Activated naive CD4-positive, alpha-beta T cell treated with Interleukin-2 at 50 U/mL for 16 hours (primary cell): ENCODE measurements at places on chromosomes 12 and 14.

DNA sequence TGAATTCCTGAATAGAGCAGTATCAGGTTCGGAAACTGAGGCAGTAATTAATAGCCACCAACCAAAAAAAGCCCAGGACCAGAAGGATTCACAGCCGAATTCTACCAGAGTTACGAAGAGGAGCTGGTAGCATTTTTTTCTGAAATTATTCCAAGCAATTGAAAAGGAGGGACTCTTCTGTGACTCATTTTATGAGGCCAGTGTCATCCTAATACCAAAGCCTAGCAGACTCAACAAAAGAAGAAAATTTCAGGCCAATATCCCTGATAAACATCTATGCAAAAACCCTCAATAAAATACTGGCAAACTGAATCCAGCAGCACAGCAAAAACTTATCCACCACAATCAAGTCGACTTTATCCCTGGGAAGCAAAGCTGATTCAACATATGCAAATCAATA lies 202.3 kb upstream of the SLC16A7 start:
- no peak for DNase-seq

DNA sequence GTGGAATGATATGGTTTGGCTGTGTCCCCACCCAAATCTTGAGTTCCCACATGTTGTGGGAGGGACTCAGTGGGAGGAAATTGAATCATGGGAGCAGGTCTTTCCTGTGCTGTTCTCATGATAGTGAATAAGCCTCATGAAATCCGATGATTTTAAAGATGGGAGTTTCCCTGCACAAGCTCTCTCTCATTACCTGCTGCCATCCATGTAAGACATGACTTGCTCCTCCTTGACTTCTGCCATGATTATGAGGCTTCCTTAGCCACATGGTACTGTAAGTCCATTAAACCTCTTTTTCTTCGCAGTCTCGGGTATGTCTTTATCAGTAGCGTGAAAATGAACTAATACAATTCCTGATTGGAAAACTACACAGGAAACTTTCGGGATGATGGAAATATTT lies 100.5 kb downstream of the TSHR start:
- no peak for DNase-seq

DNA sequence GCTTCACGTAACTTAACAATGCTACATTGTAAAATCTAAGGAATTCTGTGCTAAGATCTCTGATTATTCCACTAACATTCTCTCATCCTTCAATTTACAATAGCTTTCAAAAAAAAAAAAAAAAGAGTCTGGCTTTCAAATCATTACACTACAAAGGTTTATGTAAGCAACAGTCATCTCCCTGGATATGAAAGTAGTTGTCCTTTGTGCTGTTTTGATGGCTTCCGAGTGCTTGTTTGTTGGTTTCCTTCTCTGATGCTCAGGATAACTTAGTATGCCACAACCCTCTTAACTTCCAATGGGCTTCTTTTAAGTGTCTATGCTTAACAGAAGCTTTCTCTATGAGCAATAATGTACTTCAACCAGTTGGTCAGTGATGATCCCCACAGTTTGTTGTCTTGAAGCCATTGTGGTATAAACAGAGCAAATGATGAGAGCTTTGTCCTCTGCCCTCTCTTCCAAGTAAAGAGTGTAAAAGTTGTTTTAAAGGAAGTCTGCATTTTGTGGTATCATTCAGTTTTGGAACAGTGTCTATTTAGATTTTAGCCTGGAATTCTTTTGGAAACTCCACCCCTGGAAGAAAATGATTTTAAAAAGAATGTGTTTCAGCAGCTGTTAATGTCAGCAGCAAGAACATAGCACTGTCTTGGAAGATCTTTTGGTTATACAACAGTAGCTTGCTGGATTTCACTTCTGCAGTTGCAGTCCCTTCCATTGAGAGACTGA lies 396.1 kb upstream of the RGS6 start:
- DNase-seq: no peak

DNA sequence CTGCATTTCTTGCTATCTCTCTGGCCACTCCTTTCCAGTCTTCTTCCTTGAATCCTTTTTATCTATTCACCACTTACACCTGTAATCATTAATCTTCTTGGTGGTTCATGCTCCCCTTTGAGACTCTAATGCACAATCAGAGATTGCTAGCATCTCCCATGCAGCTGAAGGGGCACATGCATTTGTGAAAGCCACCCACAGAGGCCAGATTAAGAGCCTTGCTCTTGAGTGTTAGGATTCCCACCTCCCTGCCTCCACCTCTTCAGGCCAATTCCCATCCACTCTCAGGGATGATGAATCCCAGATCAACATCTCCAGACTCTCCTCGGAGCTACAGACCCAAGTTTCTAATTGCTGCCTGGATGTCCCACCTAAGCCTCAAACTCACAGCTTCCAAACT lies 19.4 kb upstream of the KRT18 start:
- DNase-seq: no peak

DNA sequence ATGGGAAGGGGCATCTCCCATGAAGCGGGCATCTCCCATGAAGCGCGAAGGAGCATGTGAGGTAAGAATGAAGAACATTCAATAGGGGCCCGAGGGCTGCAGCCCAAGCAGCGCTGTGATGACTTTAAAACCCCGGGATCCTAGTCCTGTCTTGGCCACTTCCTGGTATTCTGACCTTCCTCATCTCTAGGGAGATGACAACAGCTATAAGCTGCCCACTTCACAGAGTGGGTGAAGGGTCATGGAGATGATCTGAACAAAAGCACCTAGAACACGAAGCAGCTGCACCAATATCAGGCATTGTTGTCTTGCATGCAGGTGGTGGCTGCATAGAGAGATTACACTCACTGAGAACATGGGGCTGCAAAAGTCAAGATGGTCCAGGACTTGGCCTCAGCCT lies 64.5 kb downstream of the SPTB start:
- no peak for DNase-seq

DNA sequence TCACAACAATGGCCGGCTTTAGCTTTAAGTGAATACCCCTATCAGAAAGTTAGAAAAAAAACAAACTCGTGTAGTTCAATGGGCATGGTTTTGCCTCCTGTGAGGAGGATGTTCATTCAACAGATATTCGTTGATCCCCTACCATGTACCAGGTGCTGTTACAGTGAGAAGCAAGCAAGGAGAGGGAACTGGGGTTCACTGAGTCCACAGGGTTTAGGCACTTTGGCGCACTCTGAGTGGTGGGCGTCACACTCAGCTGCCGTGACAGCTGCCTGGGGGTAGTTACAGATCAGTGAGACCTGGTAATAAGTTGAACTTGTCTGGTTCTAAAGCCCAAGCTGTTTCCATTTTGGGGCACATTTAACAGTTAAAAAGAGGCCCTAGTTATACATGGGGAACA lies 74.2 kb downstream of the PAPOLA start:
- DNase-seq: no peak

GRCh38 chr14:57747036-57747435 lies 118.9 kb downstream of the SLC35F4 start:
- DNase-seq: no peak

- no peak for DNase-seq
These were observed 92.2 kb downstream of the GALNT9 start for GRCh38 chr12:132236930-132237771.

DNA sequence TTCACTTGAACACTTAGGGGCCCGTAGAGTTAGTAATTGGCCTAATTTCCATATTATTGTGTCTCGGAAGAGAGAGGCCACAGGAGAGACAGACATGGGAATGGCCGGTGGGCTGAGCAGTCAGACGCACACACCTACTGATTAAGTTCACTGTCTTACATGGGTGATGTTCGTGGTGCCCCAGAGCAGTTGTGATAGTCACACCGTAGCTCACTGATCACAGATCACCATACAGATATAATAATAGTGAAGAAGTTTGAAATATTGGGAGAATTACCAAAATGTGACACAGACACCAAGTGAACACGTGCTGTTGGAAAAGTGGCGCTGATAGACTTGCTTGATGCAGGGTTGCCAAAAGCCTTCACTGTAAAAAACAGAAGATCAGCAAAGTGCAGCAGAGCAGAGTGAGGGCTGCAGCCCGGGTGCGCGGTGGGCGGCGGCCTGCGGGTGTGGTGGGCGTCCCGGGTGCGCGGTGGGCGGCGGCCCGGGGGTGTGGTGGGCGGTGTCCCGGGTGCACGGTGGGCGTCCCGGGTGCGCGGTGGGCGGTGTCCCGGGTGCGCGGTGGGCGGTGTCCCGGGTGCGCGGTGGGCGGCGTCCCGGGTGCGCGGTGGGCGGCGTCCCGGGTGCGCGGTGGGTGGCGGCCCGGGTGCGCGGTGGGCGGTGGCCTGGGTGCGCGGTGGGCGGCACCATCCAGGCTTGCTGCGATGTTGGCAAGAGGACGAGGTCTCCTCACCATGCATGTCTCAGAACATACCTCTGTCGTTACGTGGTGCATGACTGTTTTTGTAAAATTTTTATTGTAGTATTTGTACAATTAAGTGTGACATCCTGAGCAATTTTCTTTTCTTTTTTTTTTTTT lies 34.3 kb upstream of the TEX22 start:
- peak; percentile 36 for DNase-seq

DNA sequence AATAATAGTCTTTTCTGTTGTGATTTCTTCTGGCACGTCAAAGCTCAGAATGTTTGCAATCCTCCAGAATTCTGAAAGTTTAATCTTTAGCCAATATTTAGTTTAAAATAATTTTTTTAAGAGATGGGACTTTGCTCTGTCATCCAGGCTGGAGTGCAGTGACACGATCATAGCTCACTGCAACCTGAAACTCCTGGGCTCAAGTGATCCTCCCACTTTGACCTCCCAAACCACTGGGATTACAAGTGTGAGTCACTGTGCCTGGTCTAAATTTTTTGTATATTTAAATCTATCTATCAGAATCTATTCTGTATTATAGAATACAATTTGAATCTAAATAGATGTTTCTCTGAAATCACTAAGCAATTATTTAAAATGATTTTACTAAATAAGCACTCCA lies 572.7 kb downstream of the VRK1 start:
- no peak for DNase-seq
